CD4-positive, alpha-beta T cell treated with Interleukin-21 for 1 hour (primary cell): ENCODE measurements at places on chromosomes 6 and 20.
A peak's percentile ranks its signal among the peaks of the same experiment; 100 is the strongest.

- no peak for DNase-seq
Measured at GRCh38 chr6:113120224-113120581, 736.9 kb upstream of the MARCKS start.

- no peak for DNase-seq
Measured at GRCh38 chr6:158161566-158162254, 6.4 kb downstream of the SERAC1 start.

DNA sequence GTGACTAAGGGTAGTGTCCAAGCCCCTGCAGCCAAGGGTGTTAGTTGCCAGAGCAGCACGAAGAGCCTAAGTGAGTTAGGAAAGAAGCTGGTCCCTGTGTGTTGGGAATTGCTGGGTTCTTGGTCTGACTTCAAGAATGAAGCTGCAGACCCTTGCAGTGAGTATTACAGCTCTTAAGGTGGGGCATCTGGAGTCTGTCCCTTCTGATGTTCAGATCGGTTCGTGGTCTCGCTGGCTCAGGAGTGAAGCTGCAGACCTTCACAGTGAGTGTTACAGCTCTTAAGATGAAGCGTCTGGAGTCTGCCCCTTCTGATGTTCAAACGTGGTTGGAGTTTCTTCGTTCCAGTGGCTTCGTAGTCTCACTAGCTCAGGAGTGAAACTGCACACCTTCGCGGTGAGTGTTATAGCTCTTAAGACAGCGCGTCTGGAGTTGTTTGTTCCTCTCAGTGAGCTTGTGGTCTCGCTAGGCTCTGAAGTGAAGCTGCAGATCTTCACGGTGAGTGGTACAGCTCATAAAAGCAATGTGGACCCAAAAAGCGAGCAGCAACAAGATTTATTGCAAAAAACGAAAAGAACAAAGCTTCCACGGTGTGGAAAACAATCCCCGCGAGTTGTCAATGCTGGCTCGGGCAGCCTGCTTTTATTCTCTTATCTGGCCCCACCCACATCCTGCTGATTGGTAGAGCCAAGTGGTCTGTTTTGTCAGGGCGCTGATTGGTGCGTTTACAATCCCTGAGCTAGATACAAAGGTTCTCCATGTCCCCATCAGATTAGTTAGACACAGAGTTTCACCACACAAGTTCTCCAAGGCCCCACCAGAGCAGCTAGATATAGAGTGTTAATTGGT is 31.8 kb downstream of the PXDC1 start:
- no peak for DNase-seq

- DNase-seq: no peak
Measured at GRCh38 chr6:97687916-97688315, 404.9 kb upstream of the MMS22L start.

GRCh38 chr20:5910186-5910585 is 40.1 kb downstream of the TRMT6 start:
- no peak for DNase-seq

DNA sequence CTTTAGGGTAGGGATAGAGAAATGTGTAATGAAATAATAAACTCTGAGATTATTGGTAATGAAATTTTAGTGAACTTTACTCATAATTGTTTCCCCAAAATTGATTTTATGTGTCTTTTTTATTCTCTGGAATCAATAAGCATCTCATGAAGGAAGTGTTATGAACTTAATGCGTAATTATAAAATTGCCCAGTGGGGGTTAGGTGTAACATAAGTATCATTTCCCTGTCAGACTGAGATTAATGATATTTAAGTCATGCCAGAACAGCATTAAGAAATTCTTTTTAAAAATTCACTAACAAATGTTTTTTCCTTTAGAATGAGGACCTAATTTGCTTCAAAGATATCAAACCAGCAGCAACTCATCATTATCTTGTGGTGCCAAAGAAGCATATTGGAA is 10.0 kb downstream of the HINT3 start:
- DNase-seq: no peak

GRCh38 chr20:8388141-8388540 is 256.1 kb downstream of the PLCB1 start:
- no peak for DNase-seq

GRCh38 chr6:169923468-169924464 is 172.3 kb downstream of the ERMARD start:
- no peak for DNase-seq

GRCh38 chr20:39234520-39235095 is 272.5 kb downstream of the DHX35 start:
- no peak for DNase-seq

DNA sequence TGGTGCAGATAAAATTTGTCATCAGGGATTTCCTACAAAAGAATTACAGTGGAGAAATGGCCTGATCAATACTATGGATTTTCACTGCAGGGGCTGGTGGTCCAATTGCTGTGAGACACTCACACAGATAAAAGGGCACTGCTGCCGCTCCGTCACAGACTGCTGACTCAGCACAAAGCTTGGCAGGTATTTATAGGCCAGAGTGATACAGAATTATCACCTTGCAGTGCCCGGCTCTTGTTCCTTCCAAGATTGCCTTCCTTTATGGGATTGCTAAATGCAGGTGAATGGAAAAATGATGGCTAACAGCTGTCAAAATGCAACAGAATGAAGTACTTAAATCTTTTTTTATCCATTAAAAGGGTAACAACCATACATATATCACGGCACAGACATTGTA is 247.8 kb upstream of the ZFP64 start:
- no peak for DNase-seq

GRCh38 chr20:50789968-50790650 is 4.8 kb upstream of the BCAS4 start:
- DNase-seq: no peak

DNA sequence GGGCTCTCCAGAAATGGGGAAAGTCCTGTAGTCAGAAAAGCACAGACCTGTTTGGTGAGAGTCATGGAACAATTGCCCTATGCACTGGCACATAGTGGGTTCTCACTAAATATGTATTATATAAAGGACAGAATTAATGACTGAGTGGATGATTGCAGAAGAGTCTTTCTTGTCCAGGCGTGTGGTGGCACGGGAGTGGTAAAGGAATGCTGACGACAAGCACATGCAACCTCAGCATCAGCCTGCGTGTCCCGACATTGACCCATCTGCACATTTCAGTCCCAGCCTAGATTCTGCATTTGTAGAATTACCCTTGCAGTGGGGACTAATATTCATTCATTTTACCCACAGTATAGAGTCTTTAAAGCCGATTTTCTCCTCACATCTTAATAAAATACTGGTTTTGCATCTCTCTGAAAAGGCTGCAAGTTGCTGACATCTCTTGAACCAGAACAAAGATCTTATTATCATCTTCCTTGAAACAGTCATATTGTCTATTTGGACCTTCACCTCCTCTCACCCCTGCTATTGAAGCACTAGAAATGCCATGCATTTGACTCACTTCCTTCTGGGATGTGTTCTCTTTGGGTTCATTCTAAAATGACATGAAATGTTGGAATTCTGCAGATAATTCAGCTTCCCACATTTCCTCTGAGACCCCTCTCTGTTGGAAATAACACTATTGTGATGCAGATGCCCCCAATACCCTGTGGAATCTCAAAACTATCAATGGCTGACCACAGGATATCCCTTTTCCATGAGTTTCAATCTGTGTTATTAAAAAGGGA is 883.6 kb upstream of the FLRT3 start:
- DNase-seq: no peak

DNA sequence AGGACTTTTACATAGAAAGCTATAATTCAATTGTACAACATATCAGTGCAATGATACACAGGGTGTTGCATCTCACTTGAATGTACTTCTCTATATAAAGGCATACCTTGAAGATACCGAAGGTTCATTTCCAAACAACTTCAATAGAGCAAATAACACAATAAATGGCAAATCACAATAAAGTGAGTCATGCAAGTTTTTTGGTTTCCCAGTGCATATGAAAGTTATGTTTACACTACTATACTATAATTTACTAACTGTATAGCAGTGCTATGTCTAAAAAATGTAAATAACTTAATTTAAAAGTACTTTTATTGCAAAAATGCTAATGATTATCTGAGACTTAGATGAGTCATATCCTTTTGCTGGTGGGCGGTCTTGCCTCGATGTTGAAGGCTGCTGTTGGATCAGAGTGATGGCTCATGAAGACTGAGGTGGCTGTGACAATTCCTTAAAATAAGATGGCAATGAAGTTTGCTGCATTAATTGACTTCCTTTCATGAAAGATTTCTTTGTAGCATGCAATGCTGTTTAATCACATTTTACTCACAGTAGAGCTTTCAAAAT is 188.8 kb downstream of the TASP1 start:
- no peak for DNase-seq

GRCh38 chr20:63114693-63115311 is 101.1 kb downstream of the YTHDF1 start:
- DNase-seq: no peak

DNA sequence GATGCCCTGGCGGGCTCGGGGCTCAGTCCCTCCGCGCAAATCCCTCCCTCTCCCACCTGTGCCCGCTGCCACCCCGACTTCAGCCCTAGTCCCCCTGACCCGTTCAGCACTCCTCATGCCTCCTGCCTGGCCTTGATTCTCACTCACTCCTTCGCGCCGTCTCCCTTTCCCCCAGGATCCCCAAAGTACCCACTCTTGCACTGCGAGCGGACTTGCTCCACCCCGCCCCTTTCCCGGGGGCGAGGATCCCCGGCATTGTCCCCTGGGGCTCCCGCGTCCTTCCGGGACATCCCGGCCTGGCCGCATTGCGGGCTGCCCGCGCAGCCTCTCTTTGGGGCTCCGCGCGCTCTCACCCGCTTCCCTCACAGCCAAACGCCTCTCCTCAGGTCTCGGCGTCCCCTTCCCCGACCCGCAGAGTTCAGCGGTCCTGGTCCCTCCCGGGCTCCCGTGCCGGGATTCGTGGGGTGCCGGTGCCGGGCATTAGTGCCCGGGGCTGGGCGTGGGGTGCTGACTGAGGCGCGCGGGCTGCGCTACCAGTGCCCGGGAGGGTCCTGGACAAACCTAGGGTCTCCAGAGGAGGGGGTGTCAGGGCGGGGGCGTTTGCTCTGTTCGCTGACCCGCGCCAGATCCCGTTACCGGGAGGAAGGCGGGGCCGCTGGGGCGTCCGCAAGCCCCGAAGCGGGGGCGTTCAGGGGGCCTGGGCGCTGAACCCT is 45.5 kb upstream of the SUPT3H start:
- DNase-seq: no peak

GRCh38 chr20:40582531-40582930 is 106.5 kb downstream of the MAFB start:
- DNase-seq: no peak

DNA sequence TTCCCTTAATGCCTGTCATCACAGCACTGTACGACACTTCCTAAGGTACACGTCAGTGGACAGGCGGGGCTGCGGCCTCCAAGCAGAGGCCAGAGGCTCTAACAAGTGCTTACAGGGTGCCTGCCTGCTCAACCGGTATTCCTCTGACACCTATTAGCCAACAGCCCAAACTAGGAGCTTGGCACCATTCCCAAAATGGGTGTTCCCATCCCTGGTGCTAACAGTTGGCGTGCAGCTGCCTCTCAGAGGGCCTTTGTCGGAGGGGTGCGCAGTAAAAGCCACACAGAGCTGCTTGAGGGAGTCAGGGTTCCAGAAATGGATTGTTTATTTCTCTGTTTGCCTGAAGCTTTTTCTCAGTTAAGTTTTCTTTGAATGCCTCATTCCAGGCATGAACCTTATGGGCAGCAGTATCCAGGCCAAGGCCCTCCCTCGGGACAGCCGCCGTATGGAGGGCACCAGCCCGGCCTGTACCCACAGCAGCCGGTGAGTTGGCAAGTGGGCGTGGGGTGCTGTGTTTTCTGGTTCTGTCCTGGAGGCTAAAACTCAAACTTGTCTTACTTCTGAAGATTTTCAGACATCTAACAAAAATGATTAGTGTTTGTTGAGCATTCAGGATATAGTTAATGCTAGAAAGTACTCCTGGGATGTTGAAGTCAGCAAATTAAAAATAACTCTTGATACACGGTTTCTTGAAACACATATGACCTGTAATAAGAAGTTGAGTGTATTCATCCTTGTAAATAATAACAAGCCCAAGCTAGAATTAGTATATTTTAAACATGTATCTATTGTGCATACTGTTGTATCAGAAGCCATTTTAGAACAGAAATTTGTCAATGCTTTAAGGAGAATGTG is 124.7 kb downstream of the TMEM242 start:
- DNase-seq: no peak

GRCh38 chr6:41939176-41939847 is 2.3 kb downstream of the CCND3 start:
- no peak for DNase-seq

DNA sequence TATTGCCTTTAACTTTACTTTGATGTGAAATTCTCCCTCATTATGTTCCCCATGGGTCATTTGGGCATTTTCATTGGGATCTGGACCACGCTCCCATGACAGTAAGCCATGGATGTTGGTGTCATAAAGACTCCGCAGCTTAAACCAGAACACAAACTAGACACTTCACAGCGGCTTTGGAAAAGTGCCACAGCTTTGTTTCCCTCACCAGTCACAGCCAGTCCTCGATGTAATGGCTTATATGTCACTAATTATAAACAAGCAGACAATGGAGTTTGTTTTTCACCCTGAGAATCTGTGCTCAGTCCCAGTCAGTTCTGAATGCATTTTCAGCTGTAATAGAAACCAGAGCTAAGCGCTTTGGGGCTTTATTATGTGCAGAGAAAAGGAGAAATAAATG is 23.2 kb upstream of the DAAM2 start:
- DNase-seq: no peak

- DNase-seq: peak; percentile 90
Measured at GRCh38 chr20:35092524-35093266, at the start of gene TRPC4AP. TSS of gene TRPC4AP (minus strand) at chr20:35092807. CDS start at chr20:35092781, 26 bp downstream.

DNA sequence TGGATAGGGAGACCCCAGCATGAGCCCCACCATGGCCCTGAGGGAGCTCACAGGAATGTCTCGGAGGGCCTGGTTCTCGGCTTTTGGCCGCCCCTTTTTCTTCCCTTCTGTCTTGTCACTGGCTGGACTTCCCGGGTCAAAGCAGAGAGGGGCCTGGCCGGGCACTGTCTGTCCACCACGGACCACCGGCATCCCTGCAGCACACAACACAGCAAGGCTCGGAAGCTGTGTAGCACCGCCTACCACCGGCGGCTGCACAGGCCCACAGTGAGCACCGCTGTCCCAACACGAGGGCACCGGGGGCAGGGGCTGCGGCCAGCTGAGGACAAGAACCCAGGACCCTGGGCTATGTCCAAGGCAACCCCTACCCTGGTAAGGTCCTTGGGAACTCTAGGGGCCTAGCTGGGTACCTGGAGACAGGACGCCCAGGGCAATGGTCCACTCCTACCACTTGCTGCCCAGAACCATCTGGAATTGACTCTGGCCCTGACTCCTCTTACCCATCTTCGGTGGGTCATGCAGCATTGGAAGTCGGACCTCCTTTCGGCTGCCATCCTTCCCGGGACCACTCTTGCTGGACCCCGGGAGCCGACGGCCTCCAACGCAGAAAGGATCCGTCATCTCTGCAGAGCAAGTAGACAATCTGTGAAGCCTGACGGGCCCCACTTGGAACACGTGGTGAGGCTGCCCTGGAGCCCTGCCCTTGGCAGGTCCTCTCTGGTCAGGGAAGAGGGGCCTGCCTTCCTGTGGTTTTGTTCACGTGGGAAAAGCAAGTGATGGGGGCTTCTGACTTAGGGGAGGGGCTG is 2.2 kb downstream of the ZNF512B start:
- DNase-seq: no peak

DNA sequence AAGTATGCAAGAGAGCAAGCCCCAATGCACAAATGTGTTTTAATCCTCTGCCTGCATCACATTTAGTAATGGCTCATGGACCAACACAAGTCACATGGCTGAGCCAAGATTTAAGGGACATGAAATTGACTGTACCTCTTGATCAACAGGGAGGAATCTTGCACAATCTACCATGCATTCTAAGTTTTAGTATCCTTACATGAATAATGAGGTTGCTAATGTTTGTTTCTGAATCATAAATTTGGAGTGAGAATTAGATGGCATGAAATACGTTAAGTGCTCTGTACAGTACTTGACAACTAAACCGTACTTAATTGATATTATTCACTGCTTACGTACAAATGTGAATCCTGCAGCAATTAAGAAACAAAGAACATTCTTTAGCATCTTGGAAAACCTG is 553.8 kb upstream of the JAG1 start:
- DNase-seq: no peak
